ENCODE measurements at places on chromosomes 6 and 20.

- DNase-seq, result no peak
Measured at GRCh38 chr6:70758883-70759282, 91.2 kb downstream of the SMAP1 start.

DNA sequence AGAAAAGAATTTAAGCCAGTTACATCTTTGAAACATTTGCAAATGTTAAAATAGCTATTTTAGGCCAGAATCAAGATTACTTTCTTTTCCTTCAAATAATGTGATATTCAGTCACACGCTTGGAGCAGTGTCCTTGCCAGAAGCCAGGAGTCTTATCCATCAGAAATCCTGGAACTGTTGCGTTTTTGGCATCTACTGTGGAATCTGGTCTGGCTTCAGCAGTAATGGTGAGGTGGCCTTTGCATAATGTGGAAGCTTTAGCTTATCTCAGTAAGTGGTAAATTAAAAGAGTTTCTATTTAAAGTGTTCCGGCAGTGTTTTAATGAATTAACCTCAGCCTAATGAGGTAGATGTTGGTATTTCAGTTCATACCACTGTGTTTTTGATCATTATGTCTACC lies 97.6 kb downstream of the FIG4 start:
- DNase-seq, result no peak

- no peak for DNase-seq
Measured at GRCh38 chr6:52496631-52497030, 76.5 kb downstream of the EFHC1 start.

DNA sequence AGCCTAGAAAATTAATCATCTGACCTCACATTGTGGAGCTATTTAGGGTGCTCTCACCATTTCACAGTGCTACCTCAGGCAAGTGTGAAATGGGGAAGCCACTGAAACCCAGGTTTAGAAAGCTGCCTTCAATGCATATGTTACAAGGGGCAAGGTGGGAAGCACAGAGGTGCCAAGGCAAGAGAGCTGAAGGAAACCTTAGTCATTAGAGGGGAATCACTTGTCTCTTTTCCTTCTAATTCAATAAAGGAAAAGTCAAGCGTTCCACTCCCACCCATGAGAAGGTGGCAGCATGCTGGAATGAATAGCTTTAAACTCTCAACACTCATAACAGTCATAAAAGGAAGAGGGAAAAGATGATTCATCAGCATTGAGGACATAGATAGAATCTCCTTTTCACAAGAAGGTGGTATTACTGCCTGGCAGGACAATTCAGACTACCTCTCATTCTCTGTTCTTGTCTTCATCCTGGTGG lies 251.9 kb upstream of the IRAK1BP1 start:
- DNase-seq, result no peak

GRCh38 chr6:130027948-130028347 lies 9.6 kb downstream of the L3MBTL3 start:
- no peak for DNase-seq

- no peak for DNase-seq
Measured at GRCh38 chr20:33719277-33719988, 677 bp downstream of the PXMP4 start.

GRCh38 chr20:51404297-51405060 lies 138.0 kb downstream of the NFATC2 start:
- no peak for DNase-seq

GRCh38 chr20:52056203-52057062 lies 135.1 kb downstream of the ZFP64 start:
- DNase-seq, result no peak

DNA sequence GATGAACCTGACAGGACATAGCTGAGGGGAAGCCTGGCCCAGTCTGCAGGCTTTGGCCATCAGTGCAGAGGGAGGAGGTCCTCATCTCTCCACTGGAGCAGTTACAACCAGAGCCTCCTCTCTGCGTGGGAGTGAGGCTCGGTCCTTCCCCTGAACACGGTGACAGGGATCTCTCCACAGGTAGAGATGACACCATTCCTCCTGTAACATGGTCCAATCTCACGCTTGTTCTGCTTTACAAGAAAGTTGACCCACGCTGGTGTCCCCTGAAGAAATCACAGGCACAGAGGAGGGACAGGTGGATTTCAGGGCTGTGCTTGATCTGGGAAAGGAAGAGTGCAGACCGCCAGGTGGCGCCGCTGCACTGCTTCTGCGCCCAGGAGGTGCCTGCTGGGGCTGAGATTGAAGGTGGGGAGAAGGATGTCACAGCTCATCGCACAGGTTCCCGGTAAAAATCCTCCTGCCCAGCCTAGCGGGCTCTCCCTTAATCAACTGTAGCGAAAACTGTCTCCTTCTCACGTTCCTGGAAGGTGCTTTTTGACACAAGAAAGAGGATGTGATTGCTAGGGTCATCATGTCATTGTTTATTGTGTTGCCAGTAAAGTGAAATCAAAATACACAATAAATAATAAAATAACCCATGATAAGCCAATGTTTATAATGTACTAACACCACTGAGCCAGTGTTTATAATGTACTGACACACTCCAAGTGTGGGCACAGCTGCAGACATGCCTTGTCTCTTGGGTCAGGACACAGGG lies 20.4 kb downstream of the HLA-G start:
- DNase-seq, result peak; percentile 55

DNA sequence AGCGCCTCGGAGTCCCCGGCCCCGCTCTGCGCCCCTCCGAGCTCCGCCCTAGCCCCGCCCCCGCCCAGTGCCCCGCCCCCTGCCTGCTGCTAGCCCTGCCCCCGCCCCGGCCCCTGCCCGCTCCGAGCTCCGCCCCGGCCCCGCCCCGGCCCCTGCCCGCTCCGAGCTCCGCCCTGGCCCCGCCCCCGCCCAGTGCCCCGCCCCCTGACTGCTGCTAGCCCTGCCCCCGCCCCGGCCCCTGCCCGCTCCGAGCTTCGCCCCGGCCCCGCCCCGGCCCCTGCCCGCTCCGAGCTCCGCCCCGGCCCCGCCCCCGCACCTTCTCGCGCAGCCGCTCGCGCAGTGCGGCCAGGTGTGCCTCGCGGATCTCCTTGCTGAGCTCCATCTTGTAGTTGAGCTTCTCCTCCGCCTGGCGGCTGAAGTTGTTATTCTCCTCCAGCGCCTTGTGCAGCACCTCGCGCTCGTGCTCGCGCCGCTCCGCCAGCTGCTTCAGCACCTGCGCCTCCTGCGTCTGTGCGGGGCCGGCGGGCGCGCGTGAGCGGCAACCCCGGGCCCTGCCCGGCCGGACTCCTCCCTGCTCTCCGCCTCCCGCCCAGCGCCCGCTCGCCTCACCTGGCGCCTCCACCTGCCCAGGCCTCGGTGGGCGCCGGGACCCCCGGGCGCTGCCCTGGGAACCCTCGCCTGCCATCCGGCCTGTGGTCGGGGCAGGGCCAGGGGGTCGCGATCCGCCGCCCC lies 11.3 kb downstream of the STMN3 start:
- peak; percentile 77 for DNase-seq

DNA sequence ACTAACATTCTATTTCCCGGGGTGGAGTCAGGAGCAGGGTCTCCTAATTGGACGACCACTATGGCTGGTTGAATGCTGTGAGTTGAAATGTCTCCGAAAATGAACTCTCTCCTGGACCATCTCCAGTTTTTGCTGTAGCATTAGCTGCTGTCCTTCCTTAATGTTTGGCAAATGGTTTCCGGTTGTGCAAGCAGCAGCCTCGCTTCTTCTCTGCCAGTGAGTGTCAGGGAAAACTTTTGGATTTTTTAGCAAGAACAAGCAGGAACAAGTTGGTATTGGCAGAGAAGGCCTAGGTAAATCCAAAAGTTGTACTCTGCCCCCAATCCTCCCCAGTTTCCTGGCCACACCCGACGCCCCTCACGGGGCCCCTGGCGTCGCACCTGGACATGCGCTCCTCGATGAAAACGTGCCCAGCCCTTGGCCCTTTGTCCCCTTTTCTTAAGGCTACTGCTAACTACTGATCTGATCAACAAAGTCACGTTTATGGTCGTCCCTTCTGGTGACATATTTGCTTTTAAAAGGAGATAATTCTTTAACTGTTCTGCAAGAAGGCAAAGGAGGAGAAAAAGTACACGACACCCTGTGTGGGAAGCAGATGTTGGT lies 103.2 kb downstream of the ARMC2 start:
- DNase-seq, result no peak

DNA sequence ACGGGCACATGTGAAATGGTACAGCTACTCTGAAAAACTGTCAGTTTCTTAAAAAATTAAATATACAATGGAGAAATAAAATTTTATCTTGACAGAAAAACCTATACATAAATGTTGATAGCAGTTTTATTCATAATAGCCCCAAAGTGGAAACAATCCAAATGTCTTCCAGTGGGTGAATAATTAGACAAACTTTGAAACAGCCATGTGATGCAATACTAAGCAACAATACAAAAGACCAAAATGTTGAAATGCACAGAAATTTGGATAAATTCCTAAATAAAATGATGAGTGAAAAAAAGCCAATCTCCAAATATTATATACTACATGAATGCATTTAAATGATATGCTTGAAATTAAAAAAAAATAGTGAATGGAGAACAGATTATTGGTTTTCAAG lies 523.1 kb downstream of the HTR1B start:
- no peak for DNase-seq

DNA sequence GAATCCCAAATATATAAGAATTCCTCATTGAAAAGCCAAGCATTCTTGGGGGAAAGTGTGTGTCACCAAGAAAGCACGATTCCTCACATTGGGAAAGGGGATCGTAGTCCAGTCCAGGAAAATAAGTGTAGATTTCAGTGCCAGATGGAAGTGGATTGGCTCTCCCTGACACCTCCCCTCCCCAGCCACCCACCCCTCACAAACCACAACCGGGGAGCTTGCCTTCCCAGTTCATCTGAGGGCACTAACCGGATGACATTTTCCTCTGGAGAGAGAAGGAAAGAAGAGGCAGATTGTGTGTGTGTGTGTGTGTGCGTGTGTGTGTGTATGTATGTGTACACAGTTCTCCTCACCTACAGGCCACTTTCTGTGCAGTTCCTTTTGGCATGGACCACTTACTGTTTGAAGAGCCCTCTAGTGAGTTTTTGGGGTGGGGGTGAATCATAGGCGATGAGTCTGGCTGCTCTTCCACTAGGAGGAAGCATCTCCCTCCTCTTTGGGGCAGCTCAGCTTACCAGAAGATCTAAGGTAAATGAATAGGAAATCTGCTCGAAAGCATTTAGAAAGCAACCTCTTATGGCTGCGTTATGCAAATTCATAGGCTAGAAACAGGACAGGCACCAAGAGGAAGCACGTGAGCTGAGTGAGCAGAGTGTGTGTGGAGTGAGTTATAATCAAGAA lies 20.8 kb downstream of the DAAM2 start:
- no peak for DNase-seq

GRCh38 chr20:2899243-2899642 lies 26.0 kb downstream of the PTPRA start:
- no peak for DNase-seq

DNA sequence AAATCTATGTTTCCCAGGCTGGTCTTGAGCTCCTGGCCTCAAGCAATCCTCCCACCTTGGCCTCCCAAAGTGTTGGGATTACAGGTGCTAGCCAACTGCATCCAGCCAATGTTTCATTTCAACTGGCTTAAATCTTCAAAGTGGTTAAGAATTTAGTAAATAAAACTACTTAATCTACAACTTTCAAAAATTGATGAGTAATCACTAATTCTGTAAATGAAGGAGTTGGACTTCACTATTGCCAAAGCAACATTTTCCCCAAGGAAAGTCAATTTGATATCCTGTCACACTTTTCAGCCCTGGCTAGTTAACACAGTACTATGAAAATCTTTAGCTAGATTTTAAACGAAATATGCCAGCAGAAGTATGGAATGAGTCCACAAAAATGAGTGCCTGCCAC lies 3.8 kb downstream of the TOMM6 start:
- DNase-seq, result no peak

All from putamen (tissue), 1 donor.